Uterus (tissue), 4 donors: ENCODE measurements at places on chromosomes 7 and 10.

DNA sequence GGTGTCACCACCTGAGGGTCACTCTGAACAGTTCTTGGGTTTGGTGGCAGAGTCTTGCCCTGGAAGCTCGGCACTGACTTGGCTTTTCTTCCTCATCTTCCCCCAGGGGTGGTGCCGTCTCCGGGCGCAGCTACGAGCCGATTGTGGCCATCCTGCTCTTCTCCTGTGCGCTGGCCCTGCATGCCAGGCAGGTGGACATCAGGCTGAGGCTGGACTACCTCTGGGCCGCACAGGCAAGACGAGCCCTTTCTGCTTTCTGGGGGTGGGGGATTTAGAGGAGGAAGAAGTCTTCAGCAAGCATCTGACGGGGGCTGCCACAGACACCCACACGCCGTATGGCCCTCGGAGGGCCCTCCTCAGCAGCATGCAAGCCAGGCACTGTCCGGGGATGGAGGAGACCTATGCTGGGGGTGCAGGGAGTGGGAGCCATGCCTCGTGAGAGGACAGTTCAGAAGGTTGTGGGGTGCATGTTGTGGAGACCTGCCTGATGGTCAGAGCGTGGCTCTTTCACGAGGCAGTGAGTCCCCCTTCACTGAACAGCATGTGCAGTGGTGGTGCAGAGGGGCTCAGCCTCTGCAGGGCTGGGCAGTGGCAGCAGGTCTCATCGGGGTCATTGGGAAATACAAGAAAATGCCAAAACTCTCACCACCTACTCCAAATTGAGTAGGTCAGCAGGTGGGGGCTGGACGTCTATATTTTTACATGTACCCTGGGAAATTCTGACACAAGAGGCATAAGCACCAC is 112.4 kb downstream of the ADCY1 start:
- H3K27ac ChIP-seq = no peak overlapping the region
- no peak overlapping the region for H3K4me3 ChIP-seq
- no peak for DNase-seq
- no peaks in the 10 kb centered on the region for H3K4me1 ChIP-seq
- no peaks in the 10 kb centered on the region for H3K36me3 ChIP-seq

DNA sequence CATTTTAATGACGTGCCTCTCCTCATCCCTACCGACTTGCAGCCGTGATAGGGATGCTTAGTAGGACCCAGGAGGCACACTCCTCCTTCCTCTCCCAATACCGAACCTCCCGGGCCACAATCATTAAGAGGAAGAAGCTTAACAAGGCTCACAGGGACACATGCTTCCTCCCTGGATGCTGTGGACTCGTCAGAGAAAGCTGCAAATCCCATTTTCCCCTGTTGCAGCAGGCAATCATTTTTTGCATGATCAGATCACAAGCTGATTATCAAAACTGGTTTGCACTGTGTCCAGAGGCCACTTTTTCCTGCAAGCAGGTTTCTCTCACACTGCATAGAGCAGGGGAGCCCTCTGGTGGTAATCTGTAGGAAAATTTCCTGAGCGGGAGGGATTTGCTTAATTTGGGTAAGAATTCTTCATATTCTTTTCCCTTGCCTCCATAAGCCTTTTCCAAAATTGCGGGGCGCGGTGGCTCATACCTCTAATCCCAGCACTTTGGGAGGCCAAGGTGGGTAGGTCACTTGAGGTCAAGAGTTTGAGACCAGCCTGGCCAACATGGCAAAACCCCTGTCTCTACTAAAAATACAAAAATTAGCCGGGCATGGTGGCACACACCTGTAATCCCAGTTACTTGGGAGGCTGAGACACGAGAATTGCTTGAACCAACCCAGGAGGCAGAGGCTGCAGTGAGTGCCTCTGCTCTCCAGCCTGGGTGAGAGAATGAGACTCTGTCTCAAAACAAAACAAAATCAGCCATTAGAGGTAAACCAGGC is 16.1 kb upstream of the LAMB4 start:
- peak; percentile 75 for DNase-seq
- H3K4me3 ChIP-seq = no peak overlapping the region
- no peaks in the 10 kb centered on the region for H3K27me3 ChIP-seq
- H3K36me3 ChIP-seq = no peaks in the 10 kb centered on the region

GRCh38 chr10:123761666-123762230 is 95.6 kb downstream of the GPR26 start:
- H3K4me3 ChIP-seq = no peak overlapping the region
- H3K4me1 ChIP-seq = no peaks in the 10 kb centered on the region
- no peaks in the 10 kb centered on the region for H3K36me3 ChIP-seq

DNA sequence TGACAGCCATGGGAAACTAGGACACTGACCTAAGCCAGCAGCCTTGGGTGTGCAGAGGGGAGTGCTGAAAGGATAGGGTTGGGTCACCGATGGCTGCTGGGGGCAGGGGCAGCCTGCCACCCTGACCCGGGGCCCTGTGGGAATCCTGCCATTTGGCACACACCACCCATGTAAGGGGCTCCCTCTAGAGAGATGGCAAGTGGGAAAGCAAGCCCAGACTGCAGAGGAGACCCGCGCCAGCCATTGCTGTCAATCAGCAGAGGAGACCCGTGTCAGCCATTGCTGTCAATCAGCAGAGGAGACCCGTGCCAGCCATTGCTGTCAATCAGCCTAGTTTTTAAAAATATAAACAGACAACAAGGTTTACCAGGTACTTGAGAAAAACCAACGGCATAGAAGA is 27.4 kb upstream of the PRKAG2 start:
- no peak for DNase-seq
- no peak overlapping the region for H3K27ac ChIP-seq
- H3K36me3 ChIP-seq = no peaks in the 10 kb centered on the region
- no peaks in the 10 kb centered on the region for H3K4me1 ChIP-seq
- no peak overlapping the region for H3K4me3 ChIP-seq
